Eye (tissue), 1 donor: ENCODE measurements at places on chromosomes 6 and 20.

- no peak for DNase-seq
These were observed 65.6 kb downstream of the CAP2 start for GRCh38 chr6:17458966-17459365.

DNA sequence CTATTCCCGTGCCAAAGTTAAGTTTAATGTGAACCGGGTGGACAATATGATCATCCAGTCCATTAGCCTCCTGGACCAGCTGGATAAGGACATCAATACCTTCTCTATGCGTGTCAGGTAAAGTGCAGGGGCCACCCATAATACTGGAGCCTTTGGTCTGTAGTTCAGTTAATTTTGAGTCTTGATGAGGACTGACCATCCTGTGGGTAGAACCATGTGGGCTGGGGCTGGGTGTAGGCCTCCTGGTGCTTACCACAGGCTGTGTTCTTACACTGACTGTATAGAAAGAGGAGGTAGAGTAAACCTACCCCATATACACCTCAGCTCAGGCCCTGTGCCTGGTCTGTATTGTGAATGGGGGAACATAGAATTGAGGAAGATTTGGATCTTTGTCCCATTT, 2.4 kb downstream of the NOP56 start:
- no peak for DNase-seq

DNA sequence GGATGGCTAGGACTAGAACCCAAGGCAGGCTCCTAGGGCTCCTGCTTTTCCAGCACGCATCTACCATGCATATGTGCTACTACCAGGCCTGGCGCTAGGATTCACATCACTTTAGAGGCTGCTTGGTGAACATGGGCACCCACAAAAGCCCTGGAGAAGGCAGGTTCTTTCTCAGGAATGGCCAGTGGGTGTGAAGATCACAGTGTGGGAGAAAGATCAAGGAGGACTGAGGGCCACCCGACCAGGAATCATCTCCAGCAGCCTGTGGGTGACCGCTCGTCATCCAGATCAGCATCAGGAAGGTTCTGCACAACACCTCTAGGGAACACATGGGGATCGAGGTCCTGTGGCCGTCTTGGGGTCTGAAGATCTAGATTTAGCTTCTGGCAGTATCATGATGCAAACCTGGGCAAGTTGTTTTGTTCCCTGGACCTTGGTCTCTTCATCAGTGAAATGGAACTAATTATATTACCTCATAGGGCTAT, 27.3 kb downstream of the SRSF3 start:
- no peak for DNase-seq

DNA sequence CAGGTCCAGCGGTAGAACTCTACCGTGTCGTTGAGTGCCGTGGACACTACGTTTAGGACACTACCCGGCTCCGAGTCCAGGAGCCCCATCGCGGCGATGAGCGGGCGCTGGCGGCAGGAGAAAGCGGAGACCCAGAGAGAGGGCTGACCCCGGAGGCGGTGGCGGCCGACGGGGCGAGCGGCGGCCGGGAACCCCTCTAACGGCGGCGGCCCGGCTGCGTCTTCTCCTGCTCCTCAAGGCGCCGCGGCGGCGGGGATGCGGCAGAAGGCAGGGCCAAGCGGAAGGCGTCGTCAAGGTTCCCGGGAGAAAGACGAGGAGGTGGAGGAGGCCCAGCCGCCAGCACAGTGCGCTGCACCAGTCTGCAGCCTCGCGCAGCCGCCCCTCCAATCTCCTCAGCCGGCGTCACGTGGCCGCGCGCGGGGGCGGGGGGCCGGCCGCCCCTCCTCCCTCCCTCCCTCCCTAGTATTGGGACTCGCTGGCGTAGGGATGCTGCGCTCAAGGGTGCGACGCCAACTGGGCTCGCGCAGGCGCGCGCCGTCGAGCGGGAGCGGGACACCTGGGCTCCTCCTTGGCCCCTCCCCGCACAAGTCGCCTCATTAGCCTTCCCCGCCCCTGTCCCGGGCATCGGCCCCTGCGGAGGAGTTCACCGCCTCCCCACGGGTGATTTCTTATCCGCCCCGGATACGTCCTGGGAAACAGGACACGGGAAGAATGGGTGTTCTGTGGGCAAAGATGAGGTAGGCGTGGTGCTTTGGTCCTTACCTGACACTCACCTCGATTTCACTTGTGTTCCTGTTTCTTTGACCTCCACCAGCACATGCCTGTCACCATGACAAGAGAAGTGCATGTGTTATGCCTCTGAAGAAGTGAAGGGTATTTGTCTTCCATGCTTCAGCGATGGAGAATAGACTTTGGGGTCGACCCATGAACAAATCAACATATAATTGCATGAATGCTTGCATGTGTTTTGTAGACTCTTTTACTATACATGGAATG, at the start of gene ELOVL4:
ELOVL4 (minus strand) TSS at position 363 of the 996 bp plus-strand sequence; CDS start at position 89, 274 bp downstream.
- peak; percentile 93 for DNase-seq

DNA sequence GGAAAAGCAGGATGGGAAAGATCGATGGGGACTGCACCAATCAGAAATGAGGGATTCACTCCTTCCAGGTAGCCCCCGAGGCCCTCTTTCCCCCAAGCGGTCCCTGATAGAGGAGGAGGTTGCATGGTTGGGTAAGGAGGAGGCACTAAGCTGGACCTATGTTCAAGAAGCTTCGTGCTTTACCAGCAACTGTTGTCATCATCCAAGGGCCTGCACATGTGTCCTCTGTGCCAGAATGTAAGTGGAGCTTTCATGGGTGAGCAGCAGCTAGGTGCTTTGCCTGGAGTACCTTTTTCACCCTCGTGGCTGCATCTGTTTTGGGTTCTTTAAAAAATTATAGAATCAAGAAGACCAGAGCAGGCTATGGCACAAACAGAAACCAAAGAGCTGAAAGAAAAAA, 54.0 kb downstream of the GMPR start:
- DNase-seq, result no peak

- no peak for DNase-seq
These were observed 92.4 kb downstream of the COL9A1 start for GRCh38 chr6:70210462-70210861.
